ENCODE measurements at places on chromosomes 16 and 17.

GRCh38 chr17:1843947-1844346 is 14.1 kb downstream of the RPA1 start:
- DNase-seq: no peak

- DNase-seq: peak; percentile 85
Observed at GRCh38 chr17:8079291-8080207, 8.0 kb downstream of the ALOX12B start.

DNA sequence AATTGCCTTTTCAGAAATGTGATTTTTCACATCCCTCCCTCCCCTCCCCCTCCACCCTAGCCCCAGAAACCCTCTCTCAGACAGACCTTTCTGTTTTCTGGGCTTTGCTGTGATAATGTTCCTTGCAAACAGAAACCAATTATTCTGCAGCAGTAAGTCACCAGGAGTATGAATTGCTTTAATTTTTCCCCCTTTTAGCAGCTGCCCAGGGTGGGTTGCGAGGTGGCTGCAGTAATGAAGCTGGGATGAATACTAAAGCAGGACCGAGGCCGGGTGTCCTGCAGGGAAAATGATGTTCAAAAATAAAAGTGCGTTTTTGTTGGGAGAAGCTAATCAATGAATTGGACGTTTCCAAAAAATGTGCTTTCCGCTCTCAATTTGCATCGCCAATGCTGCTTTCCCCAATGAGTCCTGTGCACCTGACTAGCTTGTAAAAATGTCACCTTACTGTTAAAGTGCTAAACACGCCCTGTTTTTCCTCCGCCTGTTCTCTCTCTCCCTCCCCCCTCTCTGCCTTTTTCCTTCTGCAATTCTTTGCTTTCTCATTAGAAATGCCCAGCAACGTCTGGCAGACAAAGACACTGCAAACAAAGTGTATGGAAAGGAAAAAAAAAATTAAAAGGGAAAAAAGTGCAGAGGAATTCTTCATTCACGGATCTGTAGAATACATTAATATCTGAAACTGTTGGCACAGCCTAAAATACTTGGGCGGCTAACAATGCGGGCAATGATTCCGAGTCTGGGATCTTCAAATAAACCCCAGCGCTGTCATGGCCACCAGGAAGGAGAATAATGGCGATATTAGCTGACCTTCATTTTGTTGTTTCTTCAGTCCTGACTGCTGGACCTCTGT is 244.1 kb downstream of the STX8 start:
- no peak for DNase-seq

GRCh38 chr16:50173316-50173715 is 20.2 kb downstream of the TENT4B start:
- no peak for DNase-seq

- no peak for DNase-seq
Observed at GRCh38 chr16:80954985-80955384, 51.7 kb downstream of the CMC2 start.

GRCh38 chr16:73369851-73370250 is 321.9 kb upstream of the ZFHX3 start:
- DNase-seq: no peak

DNA sequence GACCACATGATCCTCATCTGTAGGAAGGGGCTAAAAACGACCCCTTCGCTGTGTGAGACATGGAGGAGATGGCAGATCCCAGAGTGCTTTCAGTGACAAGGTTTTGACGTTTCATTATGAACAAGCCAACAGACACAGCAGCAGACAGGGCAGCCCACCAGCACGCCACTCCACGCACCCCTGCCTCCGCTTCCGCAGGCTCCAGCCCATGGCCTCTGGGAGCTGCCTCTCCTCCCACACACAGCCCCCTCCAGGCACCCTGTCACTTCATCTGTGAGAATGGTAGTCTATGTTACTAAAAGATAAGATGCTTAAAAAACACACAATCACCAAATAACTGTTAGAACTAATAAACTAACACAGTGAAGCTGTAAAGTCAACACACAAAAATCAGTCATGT is 12.3 kb upstream of the ADCY7 start:
- DNase-seq: no peak

DNA sequence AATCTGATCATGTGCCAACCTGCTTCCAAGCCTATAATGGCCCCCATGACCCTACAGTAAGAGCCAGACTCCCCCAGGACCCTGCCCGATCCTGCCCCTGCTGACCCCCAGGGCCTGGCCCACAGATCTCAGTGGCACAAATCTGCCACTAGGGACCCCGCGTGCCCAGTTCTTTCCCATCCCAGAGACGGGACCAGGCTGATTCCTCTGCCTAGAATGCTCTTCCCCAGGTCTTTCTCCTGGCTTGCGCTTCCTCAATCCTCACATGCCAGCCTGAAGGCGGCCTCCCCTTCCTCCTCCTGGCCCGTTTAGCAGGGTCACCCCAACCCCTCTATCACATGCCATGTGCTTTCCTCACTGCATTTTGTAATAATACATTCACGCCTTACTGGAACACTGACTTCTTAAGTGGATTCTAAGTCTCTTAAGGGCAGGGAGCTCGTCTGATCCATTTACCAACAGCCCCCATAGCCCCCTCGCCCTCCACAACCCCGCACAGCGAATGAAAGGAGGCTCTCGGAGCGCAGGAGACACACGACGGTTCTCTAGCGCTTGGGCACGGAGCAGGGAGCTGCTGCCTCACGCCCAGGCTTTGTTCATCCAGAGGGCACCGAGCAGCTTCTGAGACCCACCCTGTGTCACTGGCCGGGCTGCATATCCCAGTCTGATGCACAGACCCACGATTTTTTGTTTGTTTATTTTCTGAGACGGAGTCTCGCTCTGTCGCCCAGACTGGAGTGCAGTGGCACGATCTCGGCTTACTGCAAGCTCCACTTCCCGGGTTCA is 1.2 kb downstream of the TRIM65 start:
- no peak for DNase-seq

DNA sequence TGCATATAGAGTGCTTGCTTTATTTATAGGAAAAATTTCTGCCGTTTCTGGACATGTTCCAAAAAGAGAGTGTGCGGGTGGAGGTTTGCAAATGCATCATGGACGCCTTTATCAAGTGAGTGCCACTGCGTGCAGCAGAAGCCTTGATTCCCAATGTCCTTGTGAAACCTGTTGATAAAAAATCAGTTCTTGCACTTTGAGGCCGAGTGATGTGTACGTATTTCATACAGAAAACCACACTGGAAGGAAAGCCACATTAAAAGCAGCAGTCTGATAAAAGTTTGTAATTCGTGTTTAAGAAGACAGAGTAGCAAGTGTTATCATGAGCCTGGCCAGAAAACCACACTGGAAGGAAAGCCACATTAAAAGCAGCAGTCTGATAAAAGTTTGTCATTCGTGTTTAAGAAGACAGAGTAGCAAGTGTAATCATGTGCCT is 78.0 kb downstream of the KNOP1 start:
- no peak for DNase-seq

All from activated CD8-positive, alpha-beta memory T cell treated with anti-CD3 and anti-CD28 coated beads, Interleukin-2, amount 10 ng/mL, durations not matched to agents 7 days and 5 days (primary cell).